HS-5 (cell line): ENCODE measurements at places on chromosomes 2 and 18.

DNA sequence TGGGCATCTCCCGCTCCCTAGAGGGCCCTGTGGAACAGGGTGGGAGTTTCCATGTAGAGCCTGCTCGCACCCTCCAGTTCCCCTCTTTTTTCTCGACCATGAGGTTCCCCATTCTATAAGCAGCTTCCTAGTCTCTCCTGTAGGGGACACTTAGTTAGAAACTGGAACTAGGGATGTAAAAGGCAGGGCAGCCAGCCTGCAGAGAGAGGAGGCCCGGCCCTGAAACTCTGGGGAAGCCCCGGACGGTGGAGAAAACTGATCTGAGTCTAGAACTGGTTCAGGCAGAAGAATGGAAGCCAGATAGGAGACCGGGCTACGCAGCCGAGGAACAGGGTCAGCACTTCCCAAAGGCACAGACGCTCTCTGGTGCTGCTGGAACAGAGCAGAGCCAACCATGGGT lies 51.6 kb upstream of the ATG16L1 start:
- DNase-seq, result no peak

- no peak for DNase-seq
These were observed 1.1 kb upstream of the NEDD4L start for GRCh38 chr18:58042826-58043490.

GRCh38 chr18:30465096-30465495 lies 577.4 kb downstream of the DSC3 start:
- DNase-seq, result no peak

- DNase-seq, result no peak
These were observed 498.1 kb upstream of the CRIM1 start for GRCh38 chr2:35857498-35857897.

GRCh38 chr2:156473445-156473844 lies 37.3 kb downstream of the GPD2 start:
- DNase-seq, result no peak

DNA sequence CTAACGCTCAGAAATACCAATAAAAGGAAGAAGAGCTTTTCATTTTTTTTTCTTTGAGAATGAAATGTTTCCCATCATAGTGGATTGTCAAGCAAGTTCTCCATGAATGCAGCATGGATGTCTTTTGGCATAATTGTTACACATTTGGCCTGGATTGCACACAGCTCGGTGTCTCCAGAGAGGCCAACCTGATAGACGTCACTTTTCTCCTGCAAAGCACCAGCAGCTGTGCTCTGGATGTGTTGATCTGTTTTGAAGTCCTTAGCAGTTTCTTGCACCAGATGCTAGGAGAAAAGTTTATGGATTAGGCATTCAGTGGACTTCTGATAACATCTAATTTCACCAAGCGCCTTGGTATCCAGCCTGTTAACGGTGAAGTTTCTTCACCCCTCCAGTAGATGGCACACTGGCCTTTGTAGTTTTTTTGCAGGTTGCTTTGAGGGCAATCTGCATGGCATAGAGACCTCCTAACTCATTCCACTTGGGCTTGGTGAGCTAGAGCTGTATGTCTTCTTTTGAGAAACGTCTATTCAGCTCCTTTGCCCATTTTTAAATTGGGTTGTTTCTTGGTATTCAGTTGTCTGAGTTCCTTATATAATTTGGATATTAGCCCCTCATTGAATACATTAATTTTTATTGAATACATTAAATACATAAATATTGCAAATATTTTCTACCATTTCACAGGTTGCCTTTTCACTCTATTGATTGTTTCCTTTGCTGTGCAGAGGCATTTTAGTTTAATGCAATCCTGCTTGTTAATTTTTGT lies 59.7 kb downstream of the PTH2R start:
- peak; percentile 11 for DNase-seq

- no peak for DNase-seq
These were observed 92.1 kb downstream of the TMEM18 start for GRCh38 chr2:584863-585823.

DNA sequence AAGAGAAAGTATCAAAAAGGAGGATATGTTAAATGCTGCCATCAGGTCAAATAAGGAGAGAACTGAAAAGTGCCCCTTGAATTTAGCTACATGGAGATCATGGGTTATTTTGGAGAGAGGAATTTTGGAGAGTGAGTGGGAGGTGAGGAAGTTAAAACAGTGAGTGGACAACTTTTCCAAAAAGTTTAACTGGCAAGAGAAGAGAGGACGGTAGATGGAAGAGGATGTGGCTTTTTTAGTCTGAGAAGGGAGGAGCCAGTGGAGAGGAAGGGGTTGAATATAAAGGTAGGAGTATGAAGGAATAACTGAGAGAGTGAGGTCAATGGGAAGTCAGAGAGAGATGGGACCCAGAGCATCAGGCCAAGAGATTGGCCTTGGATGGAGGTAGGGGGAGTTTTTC lies 62.5 kb upstream of the NFE2L2 start:
- DNase-seq, result no peak

- no peak for DNase-seq
These were observed 271.7 kb upstream of the FSIP2 start for GRCh38 chr2:185466915-185467314.

- DNase-seq, result no peak
These were observed 45.4 kb upstream of the REG3G start for GRCh38 chr2:78980152-78980465.

- DNase-seq, result no peak
These were observed 142.0 kb downstream of the TSN start for GRCh38 chr2:121897335-121897970.

- DNase-seq, result no peak
These were observed 396.2 kb upstream of the VWC2L start for GRCh38 chr2:214014551-214015220.

- DNase-seq, result peak; percentile 64
These were observed 156.7 kb downstream of the EXOC6B start for GRCh38 chr2:72669121-72669520.
